ENCODE measurements at places on chromosomes 3 and 15.

GRCh38 chr3:123246866-123247265 lies 45.1 kb downstream of the SEC22A start:
- peak; percentile 46 for DNase-seq

GRCh38 chr3:8497582-8497981 lies 4.0 kb upstream of the LMCD1 start:
- DNase-seq, result no peak

DNA sequence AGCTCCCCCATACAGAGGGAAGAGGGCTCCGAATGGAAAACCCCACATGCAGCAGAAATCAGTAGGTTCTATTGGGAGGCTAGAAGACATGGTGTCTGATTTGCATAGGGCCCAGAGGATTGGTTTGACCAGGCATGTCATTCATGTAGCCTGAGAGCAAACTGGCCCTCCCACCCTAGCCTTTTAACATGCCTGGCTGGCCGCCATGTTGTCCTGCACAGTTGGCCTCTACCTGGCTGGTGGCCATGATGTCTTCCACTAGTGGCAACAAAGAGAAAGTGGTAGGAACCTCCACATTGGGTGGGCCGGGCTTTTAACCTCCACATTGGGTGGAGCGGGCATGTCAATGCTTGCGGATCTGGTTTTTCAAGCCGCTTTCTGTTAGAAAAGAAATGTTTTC lies 312.1 kb downstream of the TAFA4 start:
- DNase-seq, result no peak

GRCh38 chr15:48367483-48367882 lies 36.3 kb downstream of the DUT start:
- no peak for DNase-seq

DNA sequence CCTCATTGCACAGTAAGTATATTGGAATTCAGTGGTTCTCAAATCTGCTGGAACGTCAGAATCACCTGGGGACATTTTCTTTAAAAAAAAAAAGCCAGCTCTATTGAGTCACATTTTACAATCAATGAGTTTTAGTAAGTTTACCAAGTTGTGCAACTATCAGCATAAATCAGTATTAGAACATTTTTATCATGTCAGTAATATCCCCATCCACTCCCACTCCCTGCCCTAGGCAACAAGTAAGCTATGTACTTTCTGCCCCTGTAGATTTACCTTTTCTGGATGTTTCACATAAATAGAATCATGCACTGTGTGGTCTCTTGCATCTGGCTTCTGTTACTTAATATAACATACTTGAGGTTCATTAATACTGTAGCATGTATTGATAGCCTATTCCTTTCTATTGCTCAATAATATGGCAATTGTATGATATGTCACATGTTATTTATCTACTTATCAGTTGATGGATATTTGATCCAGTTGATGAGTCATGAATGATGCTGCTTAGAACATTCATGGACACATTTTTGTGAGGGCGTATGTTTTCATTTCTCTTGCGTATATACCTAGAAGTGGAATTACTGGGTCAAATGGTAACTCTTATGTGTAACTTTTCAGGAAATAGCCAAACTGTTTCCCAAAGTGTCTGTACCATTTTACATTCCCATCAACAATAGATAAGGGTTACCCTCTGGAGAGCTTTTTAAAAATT lies 180.5 kb downstream of the THSD4 start:
- DNase-seq, result no peak

GRCh38 chr3:87120881-87121280 lies 106.2 kb upstream of the CHMP2B start:
- DNase-seq, result peak; percentile 56

- DNase-seq, result no peak
Measured at GRCh38 chr3:50359760-50360110, 414 bp upstream of the TMEM115 start.

GRCh38 chr15:58694641-58695398 lies 54.7 kb downstream of the ADAM10 start:
- DNase-seq, result no peak

DNA sequence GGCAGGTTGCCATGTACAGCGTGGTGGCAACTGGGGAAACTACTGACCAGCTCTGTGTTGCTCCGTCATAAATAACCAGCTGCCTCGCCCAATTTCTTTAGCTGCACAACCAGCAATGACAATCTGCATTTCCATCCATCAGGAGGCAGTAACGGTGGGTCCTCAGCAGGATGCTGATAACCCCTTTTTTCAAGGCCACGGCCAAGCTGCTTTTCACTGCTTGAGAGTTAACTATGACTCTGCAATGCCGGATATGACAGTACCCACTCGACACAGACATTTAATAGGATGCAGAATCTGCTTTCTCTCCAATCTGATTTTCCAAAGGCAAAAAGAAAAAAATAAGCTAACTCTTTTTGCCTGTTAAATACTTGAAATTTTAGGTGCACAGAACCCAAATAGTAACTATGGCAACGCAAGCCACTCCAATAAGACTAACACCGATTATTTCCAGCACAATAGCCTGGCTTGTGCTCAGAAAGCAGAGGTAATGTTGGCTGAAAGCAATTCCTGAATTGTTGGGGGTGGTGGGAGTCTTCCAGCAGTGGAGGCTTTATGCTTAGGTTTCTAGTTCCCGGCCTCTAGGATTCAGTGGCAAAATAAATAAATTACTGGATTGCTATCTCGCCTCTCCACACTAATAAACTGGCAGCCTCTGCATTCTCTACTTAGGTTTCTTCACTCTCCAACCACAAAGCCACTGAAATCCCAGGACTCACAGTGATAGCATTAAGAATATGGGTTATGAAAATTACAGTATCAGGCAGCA lies 31.2 kb upstream of the SRGAP3 start:
- peak; percentile 94 for DNase-seq

GRCh38 chr3:133880287-133880686 lies 15.4 kb downstream of the RAB6B start:
- no peak for DNase-seq

GRCh38 chr3:185858502-185859225 lies 33.8 kb upstream of the IGF2BP2 start:
- no peak for DNase-seq

- DNase-seq, result peak; percentile 37
Measured at GRCh38 chr3:175057401-175057800, 198.3 kb downstream of the NAALADL2 start.

- DNase-seq, result no peak
Measured at GRCh38 chr3:122984007-122984406, 43.6 kb downstream of the SEMA5B start.

- DNase-seq, result no peak
Measured at GRCh38 chr15:62492900-62493299, 327.8 kb upstream of the C2CD4B start.

- no peak for DNase-seq
Measured at GRCh38 chr3:105997800-105998526, 129.2 kb upstream of the CBLB start.

GRCh38 chr15:22839046-22839695 lies 705 bp downstream of the NIPA2 start:
- peak; percentile 41 for DNase-seq

- DNase-seq, result no peak
Measured at GRCh38 chr15:60172143-60172542, 168.0 kb downstream of the FOXB1 start.

DNA sequence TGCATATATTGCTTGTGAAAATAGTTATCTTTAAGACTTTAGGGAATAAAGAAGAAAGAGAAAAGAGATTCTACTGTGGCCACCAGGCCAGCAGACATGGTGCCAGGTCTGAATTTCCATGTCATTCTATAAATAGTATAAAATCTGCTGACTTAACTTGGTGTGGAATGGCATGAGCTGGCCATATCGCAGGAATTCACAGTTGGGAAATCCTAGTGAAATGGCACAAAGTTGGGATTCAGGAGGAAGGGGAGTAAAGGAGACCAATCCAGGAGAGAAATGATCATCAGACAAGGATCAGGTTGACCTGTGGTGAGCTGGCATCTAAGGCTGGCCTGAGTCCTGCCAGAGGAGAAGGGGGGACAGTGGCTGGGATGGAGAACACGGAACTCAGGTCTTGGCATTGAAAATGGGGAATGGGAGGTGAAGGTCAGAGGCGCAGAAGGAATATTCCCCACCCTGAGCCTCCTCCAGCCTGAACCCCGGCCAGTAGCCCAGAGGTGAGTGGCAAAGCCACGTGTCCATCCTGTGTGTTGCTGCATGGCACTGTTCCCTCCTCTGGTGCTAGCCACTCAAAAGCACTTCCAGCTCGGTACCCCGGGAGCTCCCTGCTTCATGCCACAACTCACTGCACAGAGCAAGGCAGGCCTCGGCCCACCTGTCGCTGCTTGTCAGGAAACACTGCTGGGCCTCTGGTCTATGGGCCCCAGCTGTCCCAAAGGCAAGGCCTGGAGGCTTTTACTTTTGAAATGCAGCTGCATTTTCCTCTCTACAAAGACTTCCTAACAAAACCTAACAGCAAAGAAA lies 51.4 kb downstream of the SSUH2 start:
- no peak for DNase-seq

DNA sequence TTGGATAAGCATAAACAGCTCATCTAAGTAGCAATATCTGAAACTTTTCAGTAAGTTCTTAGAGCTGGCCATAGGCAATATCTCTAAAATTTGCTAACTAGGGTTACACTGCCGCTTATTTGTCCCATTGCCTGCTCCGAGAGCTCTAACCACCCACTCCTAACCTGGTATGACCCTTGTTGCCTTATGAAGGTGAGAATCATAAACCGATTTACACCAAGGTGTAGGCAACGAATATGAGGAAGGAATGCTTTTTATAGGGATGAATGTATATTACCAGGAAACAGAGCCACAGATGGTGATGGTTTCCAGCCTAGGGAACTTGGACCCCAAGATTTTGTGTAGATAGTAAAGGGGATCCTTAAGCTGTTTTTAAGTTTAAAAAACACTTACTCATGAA lies 440.9 kb downstream of the PDCD6IP start:
- DNase-seq, result no peak

- no peak for DNase-seq
Measured at GRCh38 chr15:101322854-101323477, 27.9 kb upstream of the SNRPA1 start.

GRCh38 chr3:14802381-14802731 lies 16.4 kb upstream of the FGD5 start:
- no peak for DNase-seq

DNA sequence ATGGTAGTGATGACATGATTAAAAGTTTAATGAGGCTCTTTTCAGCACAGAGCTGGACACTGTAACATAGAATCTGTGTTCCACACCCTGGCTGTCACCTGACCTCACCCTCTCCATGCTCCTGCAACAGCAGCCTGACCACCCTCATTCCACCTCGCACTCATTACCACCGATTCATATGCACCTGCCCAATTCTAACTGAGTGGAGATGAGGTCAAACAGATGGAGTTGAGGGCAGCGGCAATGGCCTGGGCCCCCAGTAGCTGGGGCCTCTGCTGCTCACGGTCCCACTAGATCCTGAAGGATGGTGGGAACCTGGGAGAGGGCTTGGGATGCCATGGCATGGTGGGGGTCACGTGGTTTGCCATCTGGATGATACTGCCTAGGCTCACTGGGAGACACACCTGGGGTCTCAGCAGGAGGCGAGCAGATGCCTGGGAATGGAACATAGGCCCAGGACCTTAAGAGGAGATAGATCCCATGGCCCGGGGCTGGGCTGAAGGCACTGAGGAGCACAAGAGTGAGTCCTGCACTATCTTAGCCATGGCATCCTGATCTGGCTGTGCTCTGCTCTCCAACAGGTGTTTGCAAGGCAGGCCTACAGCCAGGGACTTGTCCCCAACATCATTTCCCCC lies 1.3 kb downstream of the SCN5A start:
- DNase-seq, result no peak

DNA sequence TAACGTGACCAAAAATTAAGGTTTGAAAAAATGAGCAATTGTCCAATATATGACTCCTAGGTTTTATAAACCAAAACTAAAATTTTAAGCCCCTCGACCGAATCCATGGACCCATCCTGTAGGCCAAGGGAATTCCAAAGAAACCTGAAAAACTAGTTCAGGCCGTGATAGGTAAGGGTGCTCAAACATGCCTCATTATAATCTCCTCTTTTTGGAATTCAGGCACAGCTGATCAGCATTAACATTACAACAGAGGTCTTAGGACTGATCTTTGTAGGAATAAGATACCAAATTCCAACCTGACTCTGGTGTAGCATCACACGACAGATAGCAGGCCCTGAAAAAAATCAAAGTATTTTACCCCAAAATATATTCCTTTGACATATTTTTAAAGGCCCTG lies 155.7 kb downstream of the NEK10 start:
- DNase-seq, result no peak

DNA sequence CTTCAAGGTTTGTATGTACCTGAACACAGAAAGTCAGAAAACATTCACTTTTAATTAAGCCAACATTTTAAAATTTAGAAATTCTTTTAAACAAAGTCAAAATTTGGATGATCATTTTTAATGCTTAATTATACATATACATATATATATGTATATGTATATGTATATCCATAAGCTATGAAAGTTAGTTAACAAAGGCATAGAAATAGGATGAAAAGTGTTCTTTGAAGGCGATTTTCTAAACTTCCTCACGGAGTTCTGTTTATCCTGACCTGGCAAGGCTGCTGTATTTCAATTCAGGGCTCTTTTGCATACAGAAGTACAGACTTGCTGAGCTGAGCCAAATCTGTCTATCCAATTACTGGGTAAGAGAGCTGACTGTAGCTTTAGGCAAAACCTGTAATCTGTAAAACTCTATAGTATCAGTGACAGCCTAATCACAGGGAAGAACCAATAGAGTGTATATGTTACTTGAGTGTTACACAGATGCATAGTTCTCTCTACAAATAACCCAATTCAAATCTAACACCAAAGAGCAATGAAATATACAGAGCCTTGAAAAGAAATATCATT lies 32.1 kb upstream of the THRB start:
- DNase-seq, result peak; percentile 26

DNA sequence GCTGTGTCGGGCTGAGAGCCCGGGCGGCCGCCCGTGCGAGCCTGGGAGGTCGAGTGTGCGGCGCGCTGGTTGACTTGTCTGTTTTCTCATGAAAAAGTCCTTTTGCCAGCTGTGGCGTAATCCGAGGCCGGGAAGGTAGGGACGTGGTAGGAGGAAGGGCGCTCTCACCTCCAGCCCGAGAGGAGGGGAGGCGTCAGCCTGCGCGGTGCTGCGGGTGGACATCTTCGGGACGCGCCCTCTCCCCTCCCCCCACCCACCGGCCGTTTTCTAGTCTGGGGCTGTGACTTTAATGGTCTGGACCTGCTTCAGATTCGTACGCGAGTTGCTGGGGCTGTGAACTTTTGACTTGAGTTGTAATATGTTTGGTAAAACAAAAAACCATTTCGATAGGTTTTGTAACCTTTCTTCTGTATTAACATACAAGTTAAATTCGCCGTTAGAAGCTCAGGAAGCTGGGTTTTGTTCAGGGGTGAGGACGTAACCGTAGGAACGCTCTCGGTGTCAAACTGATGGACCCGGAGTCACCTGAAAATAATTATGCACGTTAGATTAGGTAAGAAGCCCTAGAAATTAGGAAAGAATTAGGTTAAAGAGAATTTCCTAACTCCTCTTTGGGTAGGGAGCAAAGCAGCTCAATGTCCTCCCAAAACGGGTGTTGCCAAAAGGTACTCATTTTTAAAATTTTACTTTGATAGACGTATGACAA lies 762 bp downstream of the NCK1 start:
- DNase-seq, result peak; percentile 88

GRCh38 chr3:72888546-72889309 lies 882 bp downstream of the GXYLT2 start:
- DNase-seq, result peak; percentile 81

Data from eye (tissue), 1 donor.